Effector CD8-positive, alpha-beta T cell (primary cell): ENCODE measurements at places on chromosomes 4 and X.

DNA sequence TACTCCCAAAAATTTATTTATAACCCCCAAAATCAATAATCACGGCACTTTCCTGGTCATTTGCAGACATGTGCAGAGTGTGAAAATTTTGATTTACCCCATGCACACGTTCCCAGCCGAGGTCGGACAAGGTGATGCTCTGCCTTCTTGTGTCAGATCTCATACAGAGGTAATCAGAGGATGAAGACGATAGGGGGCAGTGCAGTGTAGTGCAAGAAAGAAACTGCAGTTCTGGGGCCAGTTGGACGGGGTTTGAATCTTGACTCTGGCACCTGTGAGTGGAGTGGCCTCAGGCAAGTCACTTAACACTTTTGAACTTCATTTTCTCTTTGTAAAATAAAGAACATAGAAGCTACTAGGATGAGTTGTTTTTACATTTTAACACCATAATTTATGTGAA lies 88.4 kb downstream of the FRMPD3 start:
- DNase-seq: no peak

- no peak for DNase-seq
Observed at GRCh38 chr4:16199093-16199492, 27.2 kb downstream of the TAPT1 start.

DNA sequence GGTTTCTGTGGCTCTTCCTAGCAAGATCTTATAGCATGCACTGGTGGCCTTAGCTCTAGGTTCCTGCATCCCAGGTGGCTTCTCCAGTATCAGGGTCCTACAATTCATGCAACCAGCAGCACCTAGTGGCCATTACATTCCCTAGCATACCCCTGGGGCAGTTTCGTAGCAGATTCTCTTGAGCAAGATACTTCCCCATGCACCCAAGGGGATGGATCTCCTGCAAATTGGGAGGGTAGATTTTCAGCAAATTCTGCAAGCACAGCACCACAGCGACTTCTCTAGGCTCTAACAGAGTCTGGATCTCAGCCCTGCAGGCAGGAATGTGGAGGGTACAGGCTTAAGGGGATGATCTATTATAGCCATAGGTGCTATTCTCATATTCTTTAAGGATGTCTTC lies 13.1 kb upstream of the SLC9B1 start:
- no peak for DNase-seq

GRCh38 chr4:128608006-128608405 lies 201.5 kb upstream of the JADE1 start:
- DNase-seq: no peak

DNA sequence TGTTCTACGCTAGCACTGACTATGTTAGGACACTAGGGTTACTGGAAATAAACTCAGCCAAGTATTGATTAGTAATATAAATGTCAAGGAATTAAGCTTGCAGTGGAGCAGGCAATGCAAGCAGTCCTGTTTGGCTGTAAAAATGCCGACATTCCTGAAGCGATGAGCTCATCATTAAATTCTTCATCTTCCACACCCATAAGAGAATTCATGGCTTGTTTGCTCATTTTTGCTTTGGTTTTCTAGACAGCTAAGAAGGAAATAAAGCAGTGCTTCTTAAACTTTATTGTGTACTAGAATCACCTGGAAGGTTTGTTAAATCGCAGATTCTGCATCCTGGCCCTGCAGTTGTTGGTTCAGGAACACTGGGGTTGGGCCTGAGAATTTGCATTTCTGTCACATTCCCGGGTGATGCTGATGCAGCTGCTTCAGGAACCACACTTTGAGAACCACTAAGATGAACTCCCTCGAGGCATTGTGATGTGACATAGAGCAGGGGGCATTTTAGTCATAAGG lies 17.8 kb downstream of the ANXA3 start:
- no peak for DNase-seq

DNA sequence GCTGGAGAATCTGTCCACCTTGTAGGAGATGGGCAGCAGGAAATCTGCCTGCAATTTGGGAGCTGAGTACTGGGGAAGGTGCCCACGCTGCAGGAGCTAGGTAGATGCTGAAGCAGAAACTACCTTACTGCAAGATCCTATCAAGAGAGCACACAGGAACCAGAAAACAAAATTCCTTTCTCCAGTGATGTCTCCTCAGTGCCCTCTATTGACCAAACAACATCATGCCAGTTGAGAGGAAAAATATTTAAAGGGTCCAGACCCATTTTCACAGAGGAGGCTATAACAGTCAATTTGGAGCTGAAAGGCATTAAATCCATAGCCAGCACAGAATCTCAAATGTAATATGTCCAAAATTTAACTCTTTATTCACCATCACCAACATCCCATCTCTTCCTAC lies 406.8 kb downstream of the SLITRK2 start:
- DNase-seq: no peak

DNA sequence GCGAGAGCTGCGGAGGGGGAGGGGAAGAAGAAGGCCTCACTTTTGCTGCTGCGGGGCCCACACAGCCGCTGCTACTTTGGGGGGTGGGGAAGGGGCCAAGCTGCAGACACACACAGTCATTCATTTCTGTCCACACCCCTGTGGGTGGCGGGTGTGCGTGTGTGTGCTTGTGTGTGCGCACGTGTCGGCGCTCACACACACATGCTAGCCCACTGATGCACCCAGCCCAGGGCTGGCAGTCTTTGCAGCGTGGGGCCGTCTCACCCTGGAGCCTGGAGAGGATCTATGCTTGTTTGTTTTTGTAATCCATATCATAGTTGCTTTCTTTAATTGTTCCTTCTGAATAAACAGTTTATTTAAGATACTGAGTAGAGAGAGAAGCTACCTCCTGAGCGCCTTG lies 4.0 kb downstream of the DUSP9 start:
- DNase-seq: no peak

DNA sequence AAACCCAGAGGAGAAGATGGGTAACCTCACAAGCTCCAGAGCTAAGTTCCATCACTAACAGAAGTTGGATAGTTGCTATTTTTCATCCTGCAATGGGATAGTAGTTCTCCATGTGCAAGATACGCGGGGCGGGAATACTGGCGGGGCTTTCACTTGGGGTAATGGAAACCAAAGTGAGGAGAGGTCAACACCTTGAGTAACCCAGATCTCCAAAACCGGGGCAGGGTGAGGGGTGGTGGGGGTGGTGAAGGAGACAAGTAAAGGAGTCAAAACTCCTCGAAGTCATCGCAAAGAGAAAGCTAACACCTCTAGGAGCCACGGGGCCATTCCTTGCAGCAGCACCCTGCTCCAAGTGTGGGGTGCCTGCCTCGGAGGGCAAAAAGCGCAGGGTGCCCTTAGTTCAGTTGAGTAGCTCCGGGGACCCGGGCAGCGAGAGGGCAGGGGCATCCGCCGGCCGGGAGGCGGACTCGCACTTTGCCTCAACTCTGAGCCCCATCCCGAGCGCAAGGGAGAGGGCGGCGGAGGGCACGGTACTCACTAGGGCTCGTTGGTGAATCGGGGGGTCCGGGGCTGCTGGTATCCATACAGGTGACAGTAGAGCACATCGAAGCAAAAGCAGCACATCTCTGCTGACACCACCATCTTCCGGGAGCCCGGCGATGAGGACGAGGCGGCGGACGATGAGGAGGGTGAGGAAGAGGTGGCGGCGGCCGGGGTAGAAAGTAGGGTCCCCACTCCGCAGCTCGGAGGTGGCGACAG lies 645 bp downstream of the AMMECR1 start:
- no peak for DNase-seq

GRCh38 chr4:185825737-185826136 lies 13.7 kb upstream of the SORBS2 start:
- DNase-seq: no peak

DNA sequence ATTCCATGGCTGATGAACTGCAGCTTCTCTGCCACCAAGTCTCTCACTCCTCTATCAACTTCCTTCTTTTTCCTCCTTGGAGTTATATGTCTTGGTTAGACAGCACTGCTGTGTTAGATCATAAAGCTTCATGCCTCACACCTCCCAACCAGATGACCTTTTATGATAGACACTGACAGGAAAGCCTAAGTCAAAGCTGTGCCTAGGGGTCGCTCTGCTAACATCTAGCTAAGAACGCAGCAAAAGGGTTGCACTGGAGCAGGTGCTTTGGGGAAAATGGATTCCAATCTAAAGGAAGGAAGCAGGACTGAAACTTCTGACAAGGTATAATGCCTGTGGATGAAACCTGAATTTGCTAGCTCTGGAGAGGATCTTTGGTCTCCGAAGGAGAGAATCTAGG lies 509.7 kb downstream of the SMARCA1 start:
- no peak for DNase-seq

GRCh38 chr4:6367371-6367851 lies 97.8 kb downstream of the WFS1 start:
- no peak for DNase-seq

DNA sequence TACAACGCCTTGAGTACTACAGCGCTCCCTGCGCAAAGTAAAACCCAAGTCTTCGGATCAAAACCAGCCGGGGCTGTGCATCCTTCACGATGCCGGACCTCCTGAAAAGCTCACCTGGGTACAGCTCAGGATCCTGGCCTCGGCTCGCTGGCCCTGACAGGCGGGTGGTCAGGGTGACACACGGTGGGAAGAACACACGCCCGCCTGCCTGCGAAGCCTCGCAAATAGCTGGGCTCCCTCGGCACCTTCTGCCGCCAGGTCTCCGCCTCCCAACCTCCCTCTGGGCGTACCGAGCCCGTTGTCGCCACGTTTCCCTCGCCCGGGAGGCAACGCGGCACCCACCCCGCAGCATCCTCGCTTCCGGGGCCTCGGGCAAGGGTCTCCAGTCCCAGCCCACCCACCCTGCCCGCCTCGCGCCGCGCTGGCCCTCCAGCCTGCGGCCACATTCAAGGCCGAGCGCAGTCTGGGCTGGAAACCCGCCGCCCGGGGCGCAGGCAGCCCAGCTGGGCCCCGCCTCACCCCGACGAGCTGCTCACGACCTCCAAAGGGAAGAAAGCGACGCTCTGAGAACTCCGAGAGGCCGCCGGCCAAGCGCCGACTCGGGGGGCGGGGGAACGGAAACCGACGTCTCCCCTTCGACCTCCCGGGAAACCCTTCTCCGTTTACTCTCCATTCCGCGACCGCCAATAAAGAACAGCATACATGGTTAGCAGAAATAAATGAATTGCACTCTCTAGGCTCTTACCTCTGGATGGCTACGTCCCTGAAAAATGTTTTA lies 511 bp downstream of the PPM1K start:
- DNase-seq: peak; percentile 62

GRCh38 chr4:143587703-143588102 lies 74.2 kb downstream of the SMARCA5 start:
- no peak for DNase-seq

- no peak for DNase-seq
Observed at GRCh38 chr4:86942185-86942666, 7.4 kb downstream of the AFF1 start.

GRCh38 chr4:94978904-94979303 lies 221.1 kb downstream of the BMPR1B start:
- no peak for DNase-seq

DNA sequence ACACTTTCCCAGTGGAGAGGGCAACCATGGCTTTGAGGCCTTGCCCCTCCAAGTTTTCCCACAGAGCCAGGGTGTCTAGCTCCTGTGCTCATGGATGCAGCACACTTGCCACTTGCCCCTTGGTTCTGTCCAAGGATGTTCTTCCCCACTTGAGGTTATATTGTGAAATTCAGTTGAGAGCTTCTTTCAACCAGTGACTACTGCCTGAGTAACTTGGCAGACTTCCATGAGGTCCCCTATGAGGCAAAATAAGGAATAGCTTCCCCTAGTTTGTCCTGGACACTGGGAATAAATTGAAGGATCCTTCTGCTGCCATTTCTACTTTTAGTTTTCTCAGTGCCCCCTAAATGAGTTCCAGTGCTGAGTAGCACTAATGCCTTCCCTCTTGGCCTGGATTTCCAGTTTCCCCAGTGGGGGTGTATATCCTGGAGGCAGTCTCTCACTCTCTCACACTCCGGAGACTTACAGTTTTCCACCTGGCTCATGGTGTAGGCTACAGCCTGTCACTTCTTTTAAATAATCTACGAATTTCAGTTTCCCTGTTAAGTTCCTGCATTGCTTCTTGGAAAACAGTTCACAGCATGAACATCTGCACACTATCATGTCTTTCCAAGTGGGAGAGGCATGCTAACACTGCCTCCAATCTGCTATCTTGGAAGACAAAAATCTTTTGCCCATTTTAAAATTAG lies 36.4 kb upstream of the ADH4 start:
- no peak for DNase-seq

GRCh38 chr4:44563496-44563895 lies 87.9 kb downstream of the YIPF7 start:
- DNase-seq: no peak

GRCh38 chr4:16438986-16439385 lies 212.7 kb upstream of the TAPT1 start:
- no peak for DNase-seq

GRCh38 chr4:65508168-65508567 lies 162.1 kb downstream of the EPHA5 start:
- DNase-seq: no peak

DNA sequence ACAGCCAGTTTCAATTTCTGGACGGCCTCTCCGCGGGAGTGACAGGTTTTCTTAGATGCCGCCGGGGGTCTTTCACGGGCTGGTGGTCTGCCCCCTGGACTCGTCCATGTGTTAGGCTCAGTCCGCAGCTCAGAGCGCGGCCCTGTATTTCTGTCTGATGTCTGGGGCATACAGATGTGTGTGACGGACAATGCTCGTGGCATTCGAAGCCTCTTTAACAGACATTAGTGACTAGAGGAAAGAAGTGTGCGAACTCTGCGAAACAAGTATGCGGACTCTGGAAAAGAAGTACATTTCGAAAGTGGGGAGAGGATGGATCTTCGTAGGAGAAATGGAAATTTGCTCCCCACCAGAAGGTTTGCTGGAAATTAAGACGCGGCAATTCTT lies 793 bp upstream of the DCUN1D4 start:
- no peak for DNase-seq

DNA sequence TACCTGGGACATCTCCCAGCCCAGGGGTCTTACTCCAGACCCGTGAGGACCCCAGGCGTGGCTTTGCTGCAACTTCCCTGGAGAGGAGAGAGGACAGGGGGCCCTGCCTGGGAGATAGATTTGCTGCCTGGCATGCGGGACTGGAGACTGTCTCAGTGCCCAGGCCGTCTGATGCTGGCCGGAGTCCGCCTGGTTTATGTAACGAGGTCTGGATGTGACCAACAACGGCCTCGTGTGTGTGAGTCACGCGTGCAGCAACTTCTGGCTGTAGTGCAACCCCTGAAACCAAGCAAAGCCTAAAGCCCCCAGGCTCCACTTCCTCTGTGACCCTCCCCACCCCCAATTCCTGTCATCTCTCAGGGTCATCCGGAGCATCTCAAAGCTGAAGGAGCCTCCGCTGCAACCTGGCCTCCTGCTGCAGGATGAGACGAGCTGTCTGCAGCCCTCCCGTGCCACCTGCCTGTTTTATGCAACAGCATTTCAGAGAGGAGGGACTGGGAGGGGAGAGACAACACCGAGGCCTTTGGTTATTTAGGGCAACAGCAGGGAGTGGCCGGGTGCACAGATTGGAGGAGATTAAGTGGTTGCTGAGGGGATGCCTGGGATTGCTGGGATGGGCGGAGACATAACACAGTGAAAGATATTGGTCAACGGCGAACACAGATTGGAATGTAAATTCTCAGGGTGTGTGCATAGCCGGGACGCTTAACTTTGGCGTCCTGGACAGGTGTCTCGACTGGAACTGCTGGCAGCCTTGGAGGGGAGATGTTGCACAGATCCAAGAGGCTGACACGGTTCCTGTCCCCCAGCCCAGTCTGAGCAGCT lies 16.0 kb downstream of the XG start:
- DNase-seq: no peak
